Muscle of back (tissue), 13 donors: ENCODE measurements at places on chromosomes 11 and 22. TPM values are rescaled to one million over a fixed set of nuclear protein-coding genes. Genes with fewer than 3 reads are reported as not detected.

The SLC1A2 gene
- 1.1 TPM for polyA plus RNA-seq

The KCNK7 gene
- 1.4 TPM for polyA plus RNA-seq

The KCNK4 gene
- polyA plus RNA-seq, result not detected

The ART1 gene
- polyA plus RNA-seq, result 4.6 TPM

The MUC6 gene
- 0.11 TPM for polyA plus RNA-seq

DNA sequence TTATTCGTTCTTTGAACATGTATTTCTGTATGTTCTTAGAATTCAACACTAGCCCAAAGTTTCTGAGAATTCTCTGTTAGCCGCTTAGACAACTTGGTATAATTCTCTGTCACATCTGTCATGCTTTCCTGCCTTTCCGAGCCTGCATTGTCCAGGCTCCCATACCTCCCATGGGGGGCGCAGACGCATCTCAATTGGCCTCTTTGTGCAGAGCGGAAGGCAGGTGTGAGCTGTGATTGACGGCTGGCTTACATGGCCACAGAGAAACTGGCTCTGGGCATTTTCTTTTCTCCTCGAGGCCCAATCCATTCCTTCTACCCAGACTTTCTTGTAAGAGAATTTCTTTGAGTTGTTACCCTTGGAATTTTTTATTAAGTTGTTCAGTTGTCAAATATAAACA lies 132.7 kb upstream of the SESN3 start:
- no peak for DNase-seq

DNA sequence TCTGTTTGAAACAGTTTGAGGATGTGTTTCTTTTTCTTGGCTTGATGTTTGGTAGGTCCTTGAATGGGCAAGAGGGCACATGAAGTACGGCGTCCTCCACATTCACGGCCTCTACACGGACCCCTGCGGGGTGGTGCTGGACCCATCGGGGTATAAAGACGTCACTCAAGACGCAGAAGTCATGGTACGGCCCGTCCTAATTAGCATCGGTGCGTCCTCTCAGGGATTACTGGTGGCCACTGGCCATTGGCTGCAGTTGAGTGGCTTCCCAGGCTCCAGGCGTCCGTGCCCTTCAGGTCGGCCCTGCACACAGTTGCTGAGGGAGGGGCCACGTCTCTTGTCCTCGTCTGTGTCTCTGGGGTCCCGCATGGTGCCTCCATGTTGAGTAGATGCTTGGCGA lies 20.8 kb downstream of the FAM118A start:
- no peak for DNase-seq

DNA sequence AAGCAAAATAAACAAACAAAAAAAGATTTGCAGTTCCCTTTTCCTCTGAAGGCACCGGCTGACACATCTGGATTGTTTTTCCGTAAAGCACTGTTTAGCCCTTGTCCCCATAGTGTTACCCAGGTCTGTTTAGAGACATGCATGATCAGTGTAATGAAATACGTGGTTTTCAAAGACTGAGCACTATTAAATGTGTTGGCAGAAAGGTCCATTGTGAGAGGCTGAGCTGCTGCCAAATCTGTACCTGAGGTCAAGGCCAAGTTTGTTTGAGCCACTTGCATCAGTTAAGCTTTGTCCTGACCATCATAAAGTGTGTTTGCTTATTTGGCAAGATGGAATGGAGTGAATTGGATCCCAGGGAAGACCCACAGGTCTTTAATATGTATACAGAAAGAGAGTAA lies 26.3 kb downstream of the CTR9 start:
- no peak for DNase-seq

DNA sequence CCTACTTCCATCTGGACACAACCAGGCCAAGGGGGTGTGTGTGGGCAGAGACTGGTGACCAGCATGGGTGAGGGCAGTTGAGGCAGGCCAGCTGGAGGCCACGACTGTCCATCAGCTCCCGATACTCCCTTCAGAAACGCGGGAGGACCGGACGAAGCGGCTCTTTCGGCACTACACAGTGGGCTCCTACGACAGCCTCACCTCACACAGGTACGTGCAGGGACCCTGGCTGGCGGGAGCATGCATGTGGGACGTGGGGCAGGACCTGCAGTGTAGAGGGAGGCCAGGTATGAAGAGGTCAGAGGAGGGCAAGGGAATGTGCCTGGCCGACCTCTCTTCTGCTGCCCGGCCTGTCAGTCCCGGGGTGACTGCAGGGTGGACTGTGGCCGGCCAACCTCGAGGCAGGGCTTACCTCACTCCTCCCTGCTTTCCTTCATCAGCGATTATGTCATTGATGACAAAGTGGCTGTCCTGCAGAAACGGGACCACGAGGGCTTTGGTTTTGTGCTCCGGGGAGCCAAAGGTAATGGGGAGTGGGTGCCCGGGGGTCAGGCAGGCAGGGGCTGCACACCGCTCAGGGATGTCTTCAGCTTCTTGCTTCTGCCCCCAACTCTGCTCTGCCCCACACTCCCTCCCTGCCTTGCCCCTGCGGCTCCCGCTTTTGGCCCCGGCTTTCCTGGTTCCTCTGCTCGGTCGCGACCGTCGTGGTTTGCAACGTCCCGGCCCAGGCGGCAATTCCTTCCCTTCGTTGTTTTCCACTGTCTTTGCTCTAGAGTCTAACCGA lies 31.3 kb downstream of the SHANK3 start:
- DNase-seq, result no peak

GRCh38 chr11:2474059-2474901 lies 29.5 kb downstream of the KCNQ1 start:
- no peak for DNase-seq

DNA sequence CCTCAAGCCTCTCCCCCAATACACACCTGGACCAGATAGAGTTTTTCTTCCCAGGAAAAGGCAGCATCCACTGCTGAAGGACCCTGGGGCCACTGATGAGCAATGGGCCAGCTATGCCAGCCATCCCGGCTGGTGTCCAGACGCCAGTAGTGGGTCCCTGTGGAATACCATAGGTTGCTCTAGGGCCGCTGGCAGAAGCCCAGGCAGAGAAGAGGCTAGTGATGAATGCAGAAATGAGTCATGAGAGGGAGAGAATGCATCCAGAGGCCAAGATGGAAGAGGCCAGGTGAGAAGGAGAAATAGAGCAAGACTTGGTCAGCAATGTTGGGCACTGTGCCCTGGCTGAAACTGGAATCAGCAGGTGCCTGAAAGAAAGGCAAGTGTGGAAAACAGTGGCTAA lies 8.9 kb downstream of the HPX start:
- DNase-seq, result no peak

- peak; percentile 33 for DNase-seq
Observed at GRCh38 chr22:47315862-47316419, 553.5 kb downstream of the TBC1D22A start.

DNA sequence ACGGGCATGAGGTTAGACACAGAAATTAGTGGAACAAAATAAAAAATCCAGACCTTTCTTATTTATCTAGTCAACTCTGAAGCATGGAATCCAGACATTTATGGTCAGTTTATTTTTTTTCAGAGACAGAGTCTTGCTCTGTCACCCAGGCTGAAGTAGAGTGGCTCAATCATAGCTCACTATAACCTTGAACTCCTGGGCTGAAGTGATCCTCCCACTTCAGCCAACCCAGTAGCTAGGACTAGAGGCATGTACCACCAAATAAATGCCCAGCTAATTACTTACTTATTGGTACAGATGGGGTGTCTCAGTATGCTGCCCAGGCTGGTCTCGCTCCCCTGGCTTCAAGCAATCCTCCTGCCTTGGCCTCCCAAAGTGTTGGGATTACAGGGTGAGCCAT lies 8.7 kb downstream of the NPAT start:
- no peak for DNase-seq

DNA sequence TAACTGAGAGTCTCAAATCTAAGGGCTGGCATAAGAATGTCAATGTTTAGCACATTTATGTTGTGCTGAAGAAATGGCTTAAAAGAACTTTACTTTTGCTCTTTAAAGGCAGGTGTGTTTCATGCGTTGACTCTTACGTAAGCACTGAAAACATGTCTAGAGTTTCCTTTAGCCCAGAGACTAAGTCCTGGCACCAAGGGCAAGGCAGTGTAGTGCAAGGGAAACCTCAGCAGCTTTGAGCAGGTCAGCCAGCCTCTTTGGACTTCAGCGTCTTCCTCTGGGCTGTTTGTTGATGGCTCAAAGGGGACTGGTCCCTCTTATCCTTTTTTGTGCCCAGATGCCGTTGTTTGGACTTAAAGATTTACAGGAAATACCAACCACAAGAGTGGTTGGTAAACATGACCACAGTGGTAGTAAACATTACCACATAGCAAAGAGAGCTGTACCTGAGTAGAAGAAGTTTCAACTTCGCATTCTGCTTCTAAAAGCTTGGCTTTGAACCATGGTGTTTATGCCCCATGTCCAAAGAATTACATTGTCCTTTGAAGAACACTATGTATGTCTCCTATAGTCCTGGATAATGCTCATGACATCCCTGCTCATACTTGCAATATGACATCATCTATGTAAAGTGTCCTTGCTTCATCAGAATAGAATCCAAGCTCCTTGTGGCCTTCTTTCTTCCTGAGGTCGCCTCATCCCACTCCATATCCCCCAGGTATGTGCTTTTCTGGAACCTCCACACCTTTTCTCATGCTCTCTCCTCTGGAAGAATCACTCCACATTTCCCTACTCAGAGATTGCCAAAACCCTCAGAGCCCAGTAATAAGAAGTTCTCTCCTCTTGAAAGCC lies 23.5 kb downstream of the TENM4 start:
- no peak for DNase-seq

DNA sequence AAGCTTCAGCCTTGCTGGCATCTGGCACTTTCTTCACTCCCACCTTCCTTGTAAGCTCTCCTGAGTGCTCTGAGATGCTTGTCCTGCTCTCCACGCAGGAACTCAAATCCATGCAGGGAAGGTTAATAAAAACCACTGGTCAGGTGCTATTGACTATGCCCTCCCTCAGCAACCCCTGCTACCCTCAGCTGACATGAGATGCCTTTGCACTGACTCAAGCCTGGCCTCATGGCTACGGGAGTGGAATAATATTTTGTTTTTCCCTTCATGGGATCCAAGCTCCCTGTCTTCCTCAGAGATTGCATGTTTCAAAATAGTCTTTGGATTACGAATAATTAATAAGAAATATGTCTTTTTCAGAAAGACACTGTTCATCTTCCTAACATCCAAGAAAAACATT lies 31.7 kb upstream of the ABCC8 start:
- no peak for DNase-seq

GRCh38 chr22:22387386-22387736 lies 121.2 kb downstream of the ZNF280B start:
- no peak for DNase-seq

GRCh38 chr11:62535802-62536201 lies 10.8 kb downstream of the AHNAK start:
- no peak for DNase-seq

DNA sequence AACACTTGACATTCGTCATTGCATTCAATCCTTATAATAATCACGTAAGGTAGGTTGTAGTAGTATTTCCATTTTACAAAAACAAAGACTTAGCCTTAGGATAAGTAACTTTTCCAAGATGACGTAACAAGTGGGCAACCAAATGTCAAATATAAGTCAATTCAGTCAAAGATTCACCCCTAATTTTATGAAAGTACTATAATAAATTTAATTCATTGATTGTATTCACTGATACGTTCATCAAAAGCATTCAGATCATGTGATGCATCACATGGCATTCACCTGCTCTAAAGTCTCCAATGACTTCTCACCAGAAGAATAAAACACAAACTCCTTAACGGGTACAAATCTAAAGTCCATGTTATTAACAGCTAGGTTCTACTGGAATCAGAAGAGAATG lies 2.1 kb downstream of the KIF18A start:
- no peak for DNase-seq

- DNase-seq, result no peak
Observed at GRCh38 chr11:16382638-16383380, 26.5 kb upstream of the SOX6 start.

GRCh38 chr11:36792996-36793914 lies 195.2 kb upstream of the RAG2 start:
- peak; percentile 80 for DNase-seq
